GM23248 (cell line): ENCODE measurements at places on chromosomes 16 and 17.

DNA sequence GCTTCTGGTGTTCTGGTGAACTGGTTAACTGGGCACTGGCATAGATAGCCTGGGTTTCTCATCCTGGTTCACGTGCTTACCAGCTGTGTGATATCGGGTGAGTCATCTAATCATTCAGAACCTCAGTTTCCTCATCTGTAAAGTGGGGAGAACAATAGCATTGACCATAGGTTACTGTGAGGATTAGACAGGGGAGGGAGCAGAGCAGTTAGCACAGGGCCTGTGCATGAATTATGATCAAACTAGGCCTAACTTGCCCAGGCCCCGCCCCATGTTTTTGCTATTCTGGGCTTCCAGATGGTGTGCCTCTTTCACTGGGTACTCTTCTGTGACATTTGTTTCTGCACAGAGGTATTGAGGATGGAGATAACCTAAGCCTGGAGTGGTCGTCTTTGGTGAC, 4.6 kb upstream of the KLHL36 start:
- no peak for DNase-seq

- DNase-seq, result no peak
Measured at GRCh38 chr17:1597861-1598342, 30.7 kb downstream of the SLC43A2 start.

DNA sequence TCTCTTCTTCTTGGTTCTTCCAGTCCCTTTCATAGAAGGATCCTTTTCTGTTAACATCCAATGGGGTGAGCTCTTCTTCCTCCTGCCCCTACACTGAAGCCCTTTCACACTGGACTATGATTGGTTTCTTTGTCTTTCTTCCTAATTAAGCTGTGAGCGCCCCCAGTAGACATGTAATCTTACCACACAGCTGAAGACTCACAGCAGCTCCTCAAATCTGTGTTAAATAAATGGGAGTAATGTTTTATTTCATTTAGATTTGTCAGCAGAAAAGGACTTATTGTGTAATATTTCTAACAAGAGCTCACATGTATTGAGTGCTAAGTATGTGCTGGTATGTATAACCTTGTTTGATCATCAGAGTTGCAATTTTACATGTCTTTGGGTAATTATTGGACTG, 55.7 kb downstream of the TOX3 start:
- no peak for DNase-seq

- no peak for DNase-seq
Measured at GRCh38 chr16:1175566-1176279, 22.8 kb downstream of the CACNA1H start.

GRCh38 chr17:41631025-41631897, 6.9 kb upstream of the KRT17 start:
- no peak for DNase-seq

DNA sequence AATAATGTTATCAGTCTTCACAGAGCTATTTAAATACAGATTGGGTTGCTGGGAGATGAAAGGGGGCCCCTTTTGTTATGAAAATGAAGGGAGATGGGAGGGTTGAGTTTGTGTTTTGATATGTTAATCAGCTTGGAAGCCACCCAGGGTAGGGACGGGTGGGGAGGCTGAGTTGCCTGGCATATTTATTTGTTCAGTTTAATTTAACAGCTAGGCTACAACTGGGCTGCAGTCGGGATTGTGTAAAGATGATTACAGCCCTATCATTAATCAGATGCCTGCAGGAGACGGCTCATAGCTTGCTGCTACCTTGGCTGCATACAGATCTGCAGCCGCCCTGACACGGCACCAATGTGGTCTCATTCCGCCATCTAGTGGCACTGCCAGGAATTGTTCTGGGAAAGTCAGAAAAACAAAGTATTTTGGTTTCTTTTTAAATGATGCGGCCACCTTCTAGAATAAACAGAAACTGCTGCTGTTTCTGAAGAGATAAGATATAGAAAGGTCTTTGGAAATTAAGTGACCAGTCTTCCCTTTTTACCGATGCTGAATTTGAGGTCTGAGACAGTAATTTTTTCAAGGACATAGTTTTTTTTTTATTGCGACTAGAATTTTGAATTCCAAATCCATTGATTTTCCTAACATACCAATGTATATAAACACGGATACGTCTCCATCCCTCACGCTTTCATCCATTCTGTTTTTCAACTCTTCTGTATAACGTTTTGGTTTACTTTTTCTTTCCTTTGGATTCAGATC, 458.0 kb upstream of the ASIC2 start:
- DNase-seq, result peak; percentile 81

GRCh38 chr16:69566240-69566980, 644 bp downstream of the NFAT5 start:
- DNase-seq, result peak; percentile 88

- DNase-seq, result no peak
Measured at GRCh38 chr17:63490329-63490728, 13.5 kb downstream of the ACE start.

- DNase-seq, result no peak
Measured at GRCh38 chr16:66431760-66432159, 4.7 kb downstream of the BEAN1 start.

- peak; percentile 56 for DNase-seq
Measured at GRCh38 chr16:72715267-72715666, 332.7 kb downstream of the ZFHX3 start.

DNA sequence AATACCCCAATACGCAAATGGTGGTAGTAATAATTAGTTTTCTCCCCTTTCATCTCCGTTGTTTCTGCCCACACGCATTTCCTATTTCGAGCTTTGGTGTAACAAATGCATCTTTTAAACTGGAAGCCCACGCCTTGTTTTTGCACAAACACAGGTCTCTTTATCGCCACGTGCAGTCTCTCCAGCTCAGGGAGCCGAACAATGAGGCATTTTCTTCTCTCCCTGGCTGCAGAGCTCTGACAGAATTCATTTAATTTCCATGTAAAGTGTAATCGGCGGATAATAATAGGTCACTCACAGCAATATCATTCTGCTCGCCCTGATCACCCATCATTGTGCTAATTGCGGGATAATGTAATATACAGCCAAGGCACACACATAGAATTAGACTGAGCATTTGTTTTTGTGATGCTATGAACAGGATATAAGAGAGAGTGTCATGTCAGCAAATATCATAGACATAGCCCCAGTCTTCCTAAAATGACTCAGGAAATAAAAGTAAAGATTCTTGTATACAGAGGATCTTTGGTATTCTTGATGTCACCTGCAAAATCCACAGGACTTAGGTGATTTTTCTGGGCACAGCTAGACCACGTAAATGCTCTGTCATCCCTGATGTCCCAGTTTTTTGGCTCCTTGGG, 452.6 kb upstream of the CDH11 start:
- DNase-seq, result no peak

GRCh38 chr16:87344931-87345631, 27.9 kb upstream of the C16orf95 start:
- no peak for DNase-seq

GRCh38 chr16:88789594-88789993, 4.6 kb upstream of the PIEZO1 start:
- DNase-seq, result no peak

DNA sequence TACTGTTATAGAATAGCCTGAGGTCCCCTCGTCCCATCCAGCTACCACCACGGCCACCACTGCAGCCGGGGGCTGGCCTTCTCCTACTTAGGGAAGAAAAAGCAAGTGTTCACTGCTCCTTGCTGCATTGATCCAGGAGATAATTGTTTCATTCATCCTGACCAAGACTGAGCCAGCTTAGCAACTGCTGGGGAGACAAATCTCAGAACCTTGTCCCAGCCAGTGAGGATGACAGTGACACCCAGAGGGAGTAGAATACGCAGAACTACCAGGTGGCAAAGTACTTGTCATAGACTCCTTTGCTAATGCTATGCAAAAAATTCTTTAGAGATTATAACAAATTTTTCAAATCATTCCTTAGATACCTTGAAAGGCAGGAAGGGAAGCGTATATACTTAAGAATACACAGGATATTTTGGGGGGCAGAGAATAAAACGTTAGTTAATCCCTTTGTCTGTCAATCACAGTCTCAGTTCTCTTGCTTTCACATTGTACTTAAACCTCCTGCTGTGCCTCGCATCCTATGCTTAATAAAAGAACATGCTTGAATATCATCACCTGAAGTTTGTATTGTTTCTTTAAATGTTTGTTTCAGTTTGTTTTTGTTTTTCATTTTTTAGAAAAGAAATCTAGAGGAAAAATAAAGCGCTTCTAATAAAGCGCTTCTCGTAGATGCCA, 388.3 kb downstream of the MAF start:
- DNase-seq, result no peak

- DNase-seq, result peak; percentile 82
Measured at GRCh38 chr17:82097184-82097918, 685 bp downstream of the FASN start.

DNA sequence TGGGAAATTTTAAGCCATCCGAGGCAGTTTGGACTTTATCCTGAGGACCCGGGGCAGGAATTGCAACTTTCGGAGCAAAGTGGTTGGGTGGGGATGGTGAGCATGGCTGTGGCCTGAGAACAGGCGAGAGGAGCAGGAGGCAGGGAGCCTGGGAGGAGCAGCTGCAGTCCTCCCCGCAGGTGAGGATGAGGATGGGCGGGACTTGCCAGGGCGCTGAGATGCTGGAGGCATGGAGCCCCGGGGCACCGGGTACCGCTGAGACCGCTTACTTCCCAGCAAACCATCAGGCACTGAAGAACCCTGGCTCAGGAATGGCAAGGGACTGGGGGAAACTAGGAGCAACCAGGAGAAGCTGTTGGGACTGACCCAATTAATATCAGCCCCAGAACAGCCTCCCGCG, 210.8 kb downstream of the GSG1L start:
- no peak for DNase-seq

- no peak for DNase-seq
Measured at GRCh38 chr16:66695471-66695934, 1.0 kb downstream of the CMTM4 start.

GRCh38 chr16:48586083-48586482, 23.9 kb downstream of the N4BP1 start:
- no peak for DNase-seq

DNA sequence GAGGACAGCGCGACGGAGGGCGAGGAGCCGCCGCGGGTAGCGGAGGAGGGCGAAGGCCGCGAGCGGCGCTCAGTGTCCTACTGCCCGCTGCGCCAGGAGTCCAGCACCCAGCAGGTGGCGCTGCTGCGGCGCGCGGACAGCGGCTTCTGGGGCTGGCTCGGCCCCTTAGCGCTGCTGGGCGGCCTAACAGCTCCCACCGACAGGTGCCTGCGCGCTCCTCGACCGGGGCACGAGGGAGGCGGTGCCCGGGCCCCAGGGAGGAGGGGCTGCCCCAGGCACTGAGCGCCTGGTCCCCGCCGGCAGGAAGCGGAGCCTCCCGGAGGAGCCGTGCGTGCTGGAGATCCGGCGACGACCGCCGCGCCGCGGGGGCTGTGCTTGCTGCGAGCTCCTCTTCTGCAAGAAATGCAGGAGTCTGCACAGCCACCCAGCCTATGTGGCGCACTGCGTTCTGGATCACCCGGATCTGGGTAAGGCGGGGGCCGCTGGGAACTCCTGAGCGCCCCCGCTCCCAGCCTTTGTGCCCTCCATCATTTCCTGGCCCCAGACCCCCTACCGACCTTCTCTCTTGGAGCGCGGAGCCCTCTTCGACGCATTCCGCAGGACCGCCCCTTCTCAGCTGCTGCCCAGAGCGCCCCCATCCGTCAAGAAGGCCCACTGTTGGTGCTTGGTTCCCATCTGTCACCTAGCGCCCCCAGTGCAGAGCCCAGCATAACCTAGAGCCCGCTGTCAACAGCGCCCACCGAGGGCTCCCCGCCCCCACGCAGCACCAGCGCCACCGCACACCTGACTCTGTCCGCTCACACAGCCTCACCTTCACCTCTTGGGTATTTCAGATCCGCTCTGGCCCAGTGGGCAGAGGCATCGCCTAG, 3.7 kb downstream of the C17orf50 start:
- DNase-seq, result peak; percentile 91

- DNase-seq, result no peak
Measured at GRCh38 chr17:68197091-68197996, 50.5 kb upstream of the AMZ2 start.

- DNase-seq, result no peak
Measured at GRCh38 chr17:42477173-42477572, 18.5 kb downstream of the ATP6V0A1 start.

DNA sequence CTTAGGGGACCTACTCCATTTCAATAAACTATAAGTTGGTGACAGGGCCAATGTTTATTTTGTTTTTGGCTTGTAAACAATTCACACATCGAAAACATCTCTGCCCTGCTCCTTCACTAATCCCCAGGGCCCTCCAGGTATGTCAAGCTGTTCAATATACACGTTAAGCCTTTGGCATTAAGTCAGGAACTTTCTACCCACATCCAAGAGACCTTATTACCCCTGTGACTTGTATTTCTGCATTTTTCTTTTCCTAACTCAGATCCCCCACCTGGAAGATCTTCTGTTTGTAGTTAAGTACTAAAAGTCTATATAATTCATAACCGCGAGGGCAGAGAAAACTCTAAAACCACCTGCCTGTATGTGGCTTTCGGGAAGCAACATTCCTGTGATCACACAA, 106.8 kb upstream of the AXIN2 start:
- no peak for DNase-seq

- no peak for DNase-seq
Measured at GRCh38 chr16:58793366-58793765, 59.2 kb upstream of the GOT2 start.

DNA sequence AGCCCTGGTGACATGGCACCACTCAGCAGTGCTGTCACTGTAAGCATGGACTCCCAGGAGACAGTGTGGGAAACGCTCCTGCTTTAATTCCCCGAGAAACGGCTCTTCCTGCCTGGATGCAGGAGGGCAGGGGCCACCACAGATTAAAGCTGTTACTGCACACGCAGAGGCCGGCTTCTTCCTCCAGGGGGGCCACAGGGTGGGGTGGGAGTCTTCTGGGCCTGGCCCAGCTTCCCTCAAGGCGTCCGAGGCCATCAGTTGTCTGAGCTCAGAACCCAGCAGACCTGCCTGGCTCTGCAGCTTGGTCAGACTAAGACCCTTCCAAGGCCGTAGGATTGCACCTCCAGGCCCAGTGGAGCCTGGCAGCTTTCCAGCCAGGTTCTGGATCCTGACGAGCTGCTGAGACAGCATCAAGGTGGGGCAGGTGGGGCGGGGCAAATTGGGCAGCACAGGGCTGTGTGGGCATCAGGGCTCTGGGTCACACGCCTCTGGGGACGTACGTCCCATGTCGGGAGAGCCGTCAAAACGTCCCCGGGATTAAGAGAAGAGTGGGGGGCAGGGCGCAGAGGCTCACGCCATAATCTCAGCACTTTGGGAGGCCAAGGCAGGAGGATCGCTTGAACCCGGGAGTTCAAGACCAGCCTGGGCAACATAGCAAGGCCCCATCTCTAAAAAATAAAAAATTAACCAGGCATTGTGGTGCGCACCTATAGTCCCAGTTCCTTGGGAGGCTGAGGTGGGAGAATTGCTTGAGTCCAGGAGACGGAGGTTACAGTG, 5.0 kb upstream of the CAPN15 start:
- DNase-seq, result no peak

DNA sequence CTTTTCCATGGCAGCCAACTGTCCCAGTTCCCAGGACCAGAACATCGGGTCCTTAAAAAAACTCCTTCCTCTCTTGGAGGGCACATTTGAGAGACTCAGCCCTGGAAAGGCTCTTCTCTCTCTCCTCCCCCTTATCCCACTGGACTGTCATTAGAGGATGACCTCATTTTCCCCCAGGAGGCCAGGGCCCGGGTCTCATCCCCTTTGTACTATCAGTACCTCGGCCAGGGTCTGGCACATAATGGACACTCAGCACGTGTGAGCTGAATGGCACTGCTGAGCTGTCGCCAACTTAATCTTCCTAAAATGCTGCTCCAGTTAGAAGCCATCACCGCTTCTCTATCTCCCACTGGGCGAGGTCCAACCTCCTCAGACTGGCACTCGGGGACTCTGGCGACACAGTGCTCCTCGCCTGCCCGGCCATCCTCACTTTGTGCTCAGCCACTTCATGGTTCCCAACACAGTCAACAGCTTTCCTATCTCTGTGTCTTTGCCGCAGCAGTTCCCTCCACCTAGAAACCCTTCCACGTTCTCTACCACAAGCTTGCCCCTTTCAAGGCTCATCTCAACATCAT, 3.6 kb upstream of the RHBDL3 start:
- DNase-seq, result no peak
